ENCODE measurements at places on chromosomes 5 and 9.

DNA sequence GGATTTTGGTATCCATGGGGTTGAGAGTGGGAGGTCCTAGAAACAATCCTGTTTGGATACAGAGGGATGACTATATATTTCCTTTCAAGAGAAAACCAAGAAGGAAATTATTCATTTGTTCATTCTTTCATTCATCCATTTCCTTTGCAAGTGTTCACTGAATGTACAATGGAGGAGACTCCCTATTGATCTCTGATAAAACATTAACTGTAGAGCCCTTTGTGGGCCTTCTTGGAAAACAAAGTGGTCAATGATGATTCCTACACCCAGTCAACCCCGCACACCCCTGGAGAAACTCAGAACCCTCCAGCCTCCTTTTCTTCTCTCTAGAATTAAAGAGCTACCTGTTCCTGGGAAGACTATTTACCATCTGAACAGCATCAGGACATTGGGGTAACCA lies 247.3 kb downstream of the AUH start:
- no peak for DNase-seq

- DNase-seq, result no peak
Measured at GRCh38 chr5:145984072-145984471, 47.7 kb downstream of the SH3RF2 start.

GRCh38 chr9:134855900-134856377 lies 24.7 kb upstream of the FCN2 start:
- no peak for DNase-seq

DNA sequence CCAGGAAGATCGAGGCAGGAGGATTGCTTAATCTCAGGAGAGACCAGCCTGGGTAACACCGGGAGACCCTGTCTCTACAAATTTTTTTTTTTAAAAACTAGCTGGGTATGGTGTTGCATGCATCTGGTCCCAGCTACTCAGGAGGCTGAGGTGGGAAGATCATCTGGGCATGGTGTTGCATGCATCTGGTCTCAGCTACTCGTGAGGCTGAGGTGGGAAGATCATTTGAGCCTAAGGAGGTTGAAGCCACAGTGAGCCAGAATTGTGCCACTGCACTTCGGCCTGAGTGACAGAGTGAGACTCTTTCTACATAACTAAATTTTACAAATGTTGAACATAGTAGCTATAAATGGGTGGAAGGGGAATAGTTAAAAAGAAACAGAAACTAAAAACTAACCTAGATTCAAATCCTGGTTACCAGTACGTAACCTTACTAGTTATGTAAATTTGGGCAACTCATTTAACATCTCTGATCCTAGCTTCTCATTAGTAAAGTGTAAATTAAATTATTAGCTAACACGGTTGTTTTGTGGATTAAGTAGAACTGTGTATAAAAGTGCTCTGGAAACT lies 41.7 kb downstream of the TMEM161B start:
- DNase-seq, result no peak
